Forelimb muscle (tissue), 1 donor: ENCODE measurements at places on chromosomes 11 and 22.

DNA sequence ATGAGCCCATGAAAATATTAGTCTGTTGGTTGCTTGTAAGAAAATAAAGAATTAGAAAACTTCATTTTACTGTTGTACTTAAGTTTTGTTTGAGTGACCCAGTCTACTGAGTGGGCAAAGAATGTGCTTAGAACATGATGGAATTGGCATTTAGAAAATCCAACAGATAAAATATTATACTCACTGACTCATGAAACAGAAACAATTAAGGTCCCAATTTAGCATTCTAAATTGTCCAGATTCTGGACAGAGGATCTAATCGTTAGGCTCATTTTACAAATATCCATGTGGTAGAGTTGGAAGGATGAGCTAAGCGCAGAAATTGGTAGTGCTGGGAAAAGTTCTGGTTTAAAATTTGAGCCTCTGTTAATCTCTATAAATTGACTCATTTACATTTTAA is 45.4 kb downstream of the METTL15 start:
- DNase-seq = no peak

- no peak for DNase-seq
These were observed 57.8 kb downstream of the PISD start for GRCh38 chr22:31604137-31604705.

- DNase-seq = no peak
These were observed 17.9 kb upstream of the UVRAG start for GRCh38 chr11:75797116-75797515.

- DNase-seq = no peak
These were observed 27.7 kb downstream of the SLC36A4 start for GRCh38 chr11:93169950-93170561.

DNA sequence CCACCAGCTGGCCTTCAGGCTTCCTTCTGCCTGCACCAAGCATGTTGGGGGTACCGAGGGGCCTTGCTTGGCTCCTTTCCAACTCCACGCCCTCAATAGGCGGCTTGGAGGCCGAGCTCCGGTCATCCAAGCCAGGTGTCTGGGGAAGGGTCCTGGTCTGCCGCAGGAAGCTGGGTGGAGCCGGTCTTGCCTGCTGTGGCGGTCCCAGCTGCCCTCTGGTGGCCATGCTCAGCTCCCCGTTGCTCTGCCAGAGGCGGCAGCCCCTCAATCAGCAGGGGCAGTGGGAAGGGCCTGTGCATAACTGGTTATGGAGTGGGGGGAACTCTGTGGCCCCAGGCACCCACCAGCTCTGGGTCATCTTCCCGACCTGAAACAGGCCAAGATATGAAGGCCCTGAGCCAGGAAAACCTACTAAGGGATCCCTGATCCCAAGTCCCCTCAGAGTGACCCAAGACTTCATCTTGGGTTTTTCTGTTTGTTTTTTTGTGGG is 3.2 kb downstream of the ARVCF start:
- no peak for DNase-seq

DNA sequence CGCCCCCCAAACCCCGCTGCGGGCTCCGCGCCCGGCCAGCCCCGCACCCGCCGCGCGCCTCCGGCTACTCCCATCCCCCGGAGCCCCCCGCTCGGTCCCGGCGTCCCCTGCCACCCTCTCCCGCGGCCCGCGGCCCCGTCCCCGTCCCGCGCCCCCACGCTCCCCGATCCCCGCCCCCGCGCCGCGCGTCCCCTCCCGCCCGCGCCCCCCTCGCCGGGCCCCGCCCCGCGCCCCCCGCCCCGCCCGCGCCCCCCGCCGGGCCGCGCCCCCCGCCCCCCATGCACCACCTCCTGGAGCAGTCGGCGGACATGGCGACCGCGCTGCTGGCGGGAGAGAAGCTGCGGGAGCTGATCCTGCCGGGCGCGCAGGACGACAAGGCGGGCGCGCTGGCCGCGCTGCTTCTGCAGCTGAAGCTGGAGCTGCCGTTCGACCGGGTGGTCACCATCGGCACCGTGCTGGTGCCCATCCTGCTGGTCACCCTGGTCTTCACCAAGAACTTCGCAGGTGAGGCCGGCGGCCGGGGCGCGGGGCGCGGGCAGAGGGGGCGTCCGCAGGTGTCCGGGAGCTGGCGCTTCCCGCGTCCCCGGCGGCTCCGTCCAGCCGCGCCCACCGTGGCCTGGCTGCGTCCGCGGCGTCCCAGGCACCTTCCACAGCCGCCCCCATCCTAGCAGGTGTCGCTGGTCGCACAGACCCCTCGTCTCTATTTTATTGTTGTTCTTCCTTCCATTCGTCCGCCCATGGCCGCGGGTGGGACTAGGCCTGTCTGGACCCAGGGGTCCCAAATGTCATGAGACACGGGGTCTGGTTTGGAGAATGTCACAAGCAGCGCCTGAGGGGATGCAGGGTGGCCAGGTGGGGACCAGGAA is at the start of gene PANX2:
Gene PANX2, plus strand, starts transcription at position 279 of the 866 bp plus-strand sequence. Its CDS starts 0 bp downstream, at position 279.
- no peak for DNase-seq

DNA sequence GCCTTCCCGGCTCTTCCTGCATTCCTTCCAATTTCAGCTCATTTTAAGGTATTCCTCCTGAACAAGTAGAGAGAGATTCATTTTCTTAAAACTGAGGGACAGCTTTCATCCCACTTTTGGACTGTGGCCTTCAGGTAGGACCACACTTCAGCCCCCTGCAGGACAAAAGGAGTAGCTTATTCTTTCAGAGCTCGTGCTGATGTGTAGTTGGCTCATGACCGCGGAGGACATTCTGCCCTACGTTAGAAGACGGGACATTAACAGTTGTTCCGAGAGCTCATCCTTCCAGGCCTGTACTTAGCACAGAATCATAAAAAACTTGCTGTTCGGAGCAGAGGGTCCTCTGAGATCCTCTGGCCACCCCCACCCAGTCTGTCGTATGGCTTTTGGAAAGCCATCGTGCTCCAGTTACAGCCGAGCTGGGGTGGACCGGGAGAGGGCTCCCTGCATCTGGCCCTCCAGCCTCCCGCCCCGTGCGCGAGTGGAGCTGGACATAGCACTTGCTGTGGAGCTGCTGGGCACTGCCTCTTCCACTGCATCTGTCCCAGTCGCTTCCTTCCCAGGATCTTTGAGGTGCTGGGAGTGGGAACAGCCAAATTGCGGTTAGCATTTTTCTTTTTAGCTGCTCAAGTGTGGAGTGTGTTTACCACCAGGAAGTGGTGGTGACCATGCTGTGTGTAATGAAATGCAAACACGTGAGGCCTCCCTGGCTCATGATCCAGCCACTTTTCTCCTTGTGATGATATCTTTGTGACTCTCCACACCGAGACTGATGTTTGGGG is 250.3 kb downstream of the TBC1D22A start:
- DNase-seq = no peak

DNA sequence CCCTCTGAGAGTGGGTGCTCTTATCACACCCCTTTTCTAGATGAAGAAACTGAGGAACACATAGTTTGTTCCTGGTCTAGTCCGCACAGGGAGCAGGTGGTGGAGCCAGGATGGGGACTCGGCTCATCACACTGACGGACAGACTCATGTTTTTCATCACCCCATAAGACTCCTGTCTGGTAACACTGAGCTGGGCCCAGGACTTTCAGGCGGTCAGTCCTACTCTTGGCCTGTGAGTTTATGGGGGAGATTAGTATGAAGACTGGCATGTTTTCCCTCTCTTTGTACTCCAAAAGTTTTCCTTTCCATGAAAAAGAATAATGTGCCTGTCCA is 160.8 kb downstream of the LDLRAD3 start:
- DNase-seq = no peak
